ENCODE measurements at places on chromosomes 12 and 14. TPM values are rescaled to one million over a fixed set of nuclear protein-coding genes. Genes with fewer than 3 reads are reported as not detected.

Gene FIGNL2
- 0.50 TPM for total RNA-seq

- ATAC-seq: no peak
These were observed 10.2 kb upstream of the C12orf43 start for GRCh38 chr12:121026274-121027045.

- ATAC-seq: peak; percentile 78
These were observed 21.8 kb downstream of the CHST11 start for GRCh38 chr12:104478396-104479122.

Gene PAWR
- total RNA-seq: 5.6 TPM

- no peak for ATAC-seq
These were observed 85.4 kb upstream of the SLC38A2 start for GRCh38 chr12:46457958-46458357.

Gene KIF21A
- 19.6 TPM for total RNA-seq

DNA sequence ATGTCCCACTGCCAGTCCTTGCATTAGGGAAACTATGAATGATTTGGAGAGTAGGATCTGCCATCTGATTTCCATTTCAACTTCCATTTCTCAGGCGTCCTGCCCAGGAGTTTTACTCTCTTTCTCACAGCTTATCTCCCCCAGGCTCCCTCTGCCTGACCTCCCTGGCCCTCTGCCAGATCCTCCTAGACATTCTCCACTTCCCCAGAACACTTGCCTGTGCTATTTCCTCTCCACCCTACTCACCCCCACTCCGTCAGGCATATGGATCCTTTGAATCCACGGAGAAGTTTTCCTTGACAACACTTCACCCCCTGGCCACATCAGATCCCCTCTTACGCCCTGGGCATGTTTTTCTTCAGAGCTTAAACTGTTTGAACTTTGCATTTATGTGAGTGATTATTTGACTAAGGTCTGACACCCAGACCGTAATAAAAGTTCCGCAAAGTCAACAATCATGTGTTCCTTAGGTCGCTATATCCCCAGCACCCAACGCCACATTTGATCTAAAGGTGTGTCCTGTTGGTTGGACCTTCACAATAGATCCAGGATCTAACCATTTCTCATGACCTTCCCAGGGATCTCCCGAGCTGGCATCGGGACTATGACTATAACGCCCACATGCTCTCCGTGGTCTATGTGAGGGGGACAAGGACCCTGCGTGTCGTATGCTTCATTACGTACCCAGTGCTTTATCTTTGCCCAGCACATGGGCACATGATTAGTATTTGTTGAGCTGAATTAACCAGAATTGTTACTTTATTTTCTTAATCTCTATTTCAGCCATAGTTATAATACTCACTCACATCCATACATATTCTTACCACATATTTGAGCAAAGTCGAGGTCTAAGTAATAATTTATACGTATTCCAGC, 255.8 kb upstream of the FOXN3 start:
- no peak for ATAC-seq

DNA sequence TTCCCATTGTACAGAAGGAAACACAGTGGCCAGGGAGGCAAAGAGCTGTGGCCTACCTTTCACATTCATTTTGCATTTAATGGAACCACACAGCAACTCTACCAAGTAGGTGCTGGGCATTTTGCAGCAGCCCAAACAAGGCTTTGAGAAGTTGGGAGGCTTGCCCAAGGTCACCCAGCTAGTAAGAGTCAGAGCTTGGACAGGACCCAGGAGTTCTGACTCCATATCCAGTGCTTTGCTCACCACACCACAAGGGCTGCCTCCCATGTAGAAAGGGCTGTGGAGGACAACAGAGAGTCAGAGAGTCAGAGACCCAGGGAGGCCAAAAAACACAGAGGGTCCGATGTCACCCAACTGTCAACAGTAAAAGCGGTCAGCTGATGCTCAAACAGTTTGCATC, 400.2 kb downstream of the BCL11B start:
- no peak for ATAC-seq

Data from activated T-helper 17 cell treated with anti-CD3 and anti-CD28 coated beads, Interleukin-2, amount 50 U/mL, for 72 hours (primary cell).